ENCODE measurements at places on chromosomes 4 and X. TPM values are rescaled to one million over a fixed set of nuclear protein-coding genes. Genes with fewer than 3 reads are reported as not detected.

Gene RHOXF1
- not detected for total RNA-seq

Gene IQCM
- total RNA-seq: not detected

Gene SLC25A31
- not detected for total RNA-seq

Gene SLC9B1
- not detected for total RNA-seq

Gene GAGE12J
- total RNA-seq: not detected

Gene PRR32
- not detected for total RNA-seq

Gene IL2RG
- total RNA-seq: not detected
